Activated gamma-delta T cell (primary cell): ENCODE measurements at places on chromosomes 12 and 14.

DNA sequence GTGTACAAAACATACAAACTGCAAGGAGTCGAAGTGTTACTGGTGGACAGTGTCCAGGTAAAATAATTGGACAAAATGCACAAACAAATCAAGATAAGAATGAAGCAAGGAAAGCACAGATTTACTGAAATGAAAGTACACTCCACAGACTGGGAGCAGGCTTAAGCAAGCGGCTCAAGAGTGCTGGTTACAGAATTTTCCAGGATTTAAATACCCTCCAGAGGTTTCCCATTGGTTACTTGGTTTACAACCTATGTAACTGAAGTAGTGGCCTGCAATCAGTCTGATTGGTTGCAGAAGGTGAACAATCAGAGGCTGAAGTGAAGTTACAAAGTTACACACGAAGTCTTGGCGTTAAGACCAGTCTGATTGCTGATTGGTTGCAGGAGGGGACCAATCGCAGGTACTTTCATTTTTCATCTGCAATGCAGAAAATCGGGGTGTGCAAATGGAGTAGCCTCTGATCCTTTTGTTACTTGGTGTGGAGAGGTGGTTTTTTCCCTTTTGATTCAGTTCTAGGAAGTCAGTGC is 11.6 kb upstream of the SCN8A start:
- DNase-seq = no peak

- no peak for DNase-seq
Observed at GRCh38 chr14:65377576-65377975, 35.0 kb upstream of the FUT8 start.

GRCh38 chr14:35340616-35341453 is 48.7 kb downstream of the PSMA6 start:
- no peak for DNase-seq

- DNase-seq = no peak
Observed at GRCh38 chr14:95156161-95157047, 925 bp downstream of the DICER1 start.

GRCh38 chr12:54300732-54301427 is at the start of gene NFE2:
TSS of gene NFE2 (minus strand) at chr12:54301015. CDS start at chr12:54295248, 5,767 bp downstream.
- no peak for DNase-seq

GRCh38 chr14:68794851-68795596 is 2.2 kb upstream of the ZFP36L1 start:
- DNase-seq = no peak

DNA sequence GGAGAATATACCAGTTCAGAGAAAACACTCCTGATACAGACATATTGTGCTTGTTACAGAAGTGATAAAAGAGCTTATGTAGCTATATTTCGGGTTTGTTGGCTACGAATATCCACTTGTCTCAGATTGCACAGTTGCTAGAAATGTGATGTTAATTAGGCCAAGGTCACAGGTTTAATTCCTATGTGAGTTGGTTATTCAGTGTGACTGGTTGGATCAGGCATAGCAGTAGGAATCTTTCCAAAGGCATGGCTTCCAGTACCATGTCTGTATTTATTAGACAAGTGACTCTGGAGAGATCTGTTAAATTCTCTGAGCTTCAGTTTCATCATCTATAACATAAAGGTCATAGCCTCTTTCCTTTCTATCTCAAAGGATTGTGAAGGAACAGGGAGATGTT is 152.7 kb upstream of the KITLG start:
- DNase-seq = no peak
